ENCODE measurements at places on chromosomes 12 and 14. TPM values are rescaled to one million over a fixed set of nuclear protein-coding genes. Genes with fewer than 3 reads are reported as not detected.

The BIN2 gene
- polyA plus RNA-seq = 2.2 TPM

The PLXNC1 gene
- 0.40 TPM for polyA plus RNA-seq

The CCDC177 gene
- polyA plus RNA-seq = 0.03 TPM

The LHX5 gene
- polyA plus RNA-seq = 0.61 TPM

The TMEM229B gene
- 1.4 TPM for polyA plus RNA-seq

The CDK2 gene
- 17.5 TPM for polyA plus RNA-seq

The VRTN gene
- not detected for polyA plus RNA-seq

The CEBPE gene
- 0.37 TPM for polyA plus RNA-seq

The DCN gene
- polyA plus RNA-seq = 223 TPM

The MSI1 gene
- 2.3 TPM for polyA plus RNA-seq

The CYP46A1 gene
- 0.68 TPM for polyA plus RNA-seq

The OVCH1 gene
- polyA plus RNA-seq = not detected

The TMTC2 gene
- polyA plus RNA-seq = 6.1 TPM

The BEST3 gene
- not detected for polyA plus RNA-seq

The ANAPC5 gene
- polyA plus RNA-seq = 81.2 TPM

The MANSC4 gene
- polyA plus RNA-seq = not detected

The PRH1 gene
- 2.1 TPM for polyA plus RNA-seq

The GNG2 gene
- 14.4 TPM for polyA plus RNA-seq

The PDE3A gene
- 0.31 TPM for polyA plus RNA-seq

The FGD4 gene
- polyA plus RNA-seq = 5.5 TPM

The INHBC gene
- polyA plus RNA-seq = not detected

The PRIM1 gene
- polyA plus RNA-seq = 4.3 TPM

The IAPP gene
- 1.2 TPM for polyA plus RNA-seq

The ANKS1B gene
- 1.1 TPM for polyA plus RNA-seq

The PPP1R36 gene
- polyA plus RNA-seq = 3.2 TPM

Data from stomach (tissue), 19 donors.